ENCODE measurements at places on chromosomes 16 and 17.

DNA sequence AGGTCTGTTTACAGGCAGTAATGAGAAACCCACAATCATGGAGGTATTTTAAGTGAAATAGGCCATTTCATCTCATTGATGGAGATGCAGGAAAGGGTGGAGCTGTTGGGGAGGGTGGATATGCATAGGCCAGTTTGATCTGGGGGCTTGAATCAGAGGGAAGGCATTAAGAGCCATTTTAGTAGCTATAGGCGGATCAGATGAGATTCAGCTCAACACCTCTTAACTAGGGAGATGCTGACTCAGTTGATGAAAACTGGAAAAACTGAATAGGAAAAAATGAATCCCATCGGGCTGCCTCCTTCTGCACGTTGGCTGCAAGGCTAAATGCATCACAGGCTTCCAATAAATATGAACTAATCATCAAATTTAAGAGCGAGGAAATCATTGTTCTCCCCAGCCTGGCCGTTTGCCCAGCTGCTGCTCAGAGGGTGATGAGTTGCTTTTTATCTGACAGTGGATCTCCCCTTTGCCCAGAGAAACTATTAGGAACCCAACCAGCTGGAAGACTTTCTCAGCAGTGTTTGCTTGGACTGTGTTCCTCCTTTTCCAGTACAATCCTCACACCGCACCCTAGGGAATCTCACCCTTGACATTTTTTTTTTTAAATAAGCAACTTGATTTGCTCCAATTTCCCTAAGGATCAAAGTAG, 149.6 kb downstream of the SOX9 start:
- DNase-seq, result no peak

- DNase-seq, result peak; percentile 56
Observed at GRCh38 chr16:82456683-82457082, 170.1 kb upstream of the CDH13 start.

- DNase-seq, result no peak
Observed at GRCh38 chr17:34369571-34369970, 6.5 kb upstream of the CCL1 start.

- DNase-seq, result no peak
Observed at GRCh38 chr16:74583926-74584666, 22.8 kb downstream of the GLG1 start.

DNA sequence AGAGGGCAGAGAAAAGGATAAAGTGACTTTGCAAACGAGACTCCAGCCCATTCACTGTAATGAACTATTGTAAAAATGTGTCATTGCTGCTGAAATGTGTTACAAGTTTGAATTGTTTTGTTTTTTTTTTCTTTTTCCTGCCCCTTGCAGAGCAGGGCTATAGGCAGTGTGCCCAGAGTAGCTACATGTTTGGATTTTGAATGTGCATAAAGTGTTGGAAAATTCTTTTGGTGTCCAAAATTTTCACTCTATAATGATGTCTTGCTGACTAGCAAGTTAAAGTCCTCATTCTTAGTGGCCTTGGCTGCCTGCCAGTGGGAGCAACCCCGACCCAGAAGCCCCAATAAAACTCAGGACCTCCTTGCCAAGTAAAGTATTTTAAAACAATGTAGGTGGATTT, 66.5 kb downstream of the IGF2BP1 start:
- DNase-seq, result no peak

- DNase-seq, result no peak
Observed at GRCh38 chr16:67713647-67714273, 5.4 kb downstream of the GFOD2 start.

- no peak for DNase-seq
Observed at GRCh38 chr16:79623062-79623461, 22.5 kb upstream of the MAF start.

All from activated CD4-positive, alpha-beta T cell treated with anti-CD3 and anti-CD28 coated beads for 48 hours (primary cell).